ENCODE measurements at places on chromosomes 6 and 20. TPM values are rescaled to one million over a fixed set of nuclear protein-coding genes. Genes with fewer than 3 reads are reported as not detected.

The ROMO1 gene
- total RNA-seq: 242 TPM

The TSBP1 gene
- total RNA-seq: not detected

The GHRH gene
- not detected for total RNA-seq

- DNase-seq: no peak
Measured at GRCh38 chr6:37008484-37009465, 3.3 kb downstream of the FGD2 start.

- DNase-seq: no peak
Measured at GRCh38 chr6:27383481-27383880, 5.1 kb upstream of the ZNF391 start.

GRCh38 chr20:62345681-62346370, 21.3 kb downstream of the LAMA5 start:
- no peak for DNase-seq
